ENCODE measurements at places on chromosomes 5 and 9. TPM values are rescaled to one million over a fixed set of nuclear protein-coding genes. Genes with fewer than 3 reads are reported as not detected.

ECSCR gene
- 19.2 TPM for total RNA-seq

WDR36 gene
- 28.7 TPM for total RNA-seq

FBXL7 gene
- total RNA-seq, result 6.5 TPM

DNA sequence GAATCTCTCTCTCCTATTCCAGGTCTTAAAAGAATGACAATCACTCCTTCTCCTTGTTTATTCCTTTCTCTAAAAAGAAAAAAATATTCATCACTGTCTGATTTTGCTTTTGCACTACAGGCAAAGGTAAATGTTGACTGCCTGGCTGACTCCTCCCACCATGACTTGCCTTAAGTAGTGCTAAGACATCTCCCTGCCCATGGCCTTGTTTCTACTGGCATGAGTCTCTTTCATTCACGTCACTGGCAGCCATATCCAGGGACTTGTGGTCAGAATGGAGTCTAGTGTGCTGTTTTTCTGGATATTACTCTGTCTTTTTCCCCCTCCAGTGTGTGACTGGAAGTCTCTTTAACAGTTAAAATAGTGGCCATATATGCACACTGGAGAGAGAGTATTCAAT is 522.9 kb upstream of the DAB2 start:
- H3K36me3 ChIP-seq, result no peaks in the 10 kb centered on the region
- no peak overlapping the region for H3K27ac ChIP-seq
- no peak overlapping the region for H3K4me3 ChIP-seq
- no peak for DNase-seq
- no peaks in the 10 kb centered on the region for H3K27me3 ChIP-seq

ZNF883 gene
- 1.3 TPM for total RNA-seq

DNA sequence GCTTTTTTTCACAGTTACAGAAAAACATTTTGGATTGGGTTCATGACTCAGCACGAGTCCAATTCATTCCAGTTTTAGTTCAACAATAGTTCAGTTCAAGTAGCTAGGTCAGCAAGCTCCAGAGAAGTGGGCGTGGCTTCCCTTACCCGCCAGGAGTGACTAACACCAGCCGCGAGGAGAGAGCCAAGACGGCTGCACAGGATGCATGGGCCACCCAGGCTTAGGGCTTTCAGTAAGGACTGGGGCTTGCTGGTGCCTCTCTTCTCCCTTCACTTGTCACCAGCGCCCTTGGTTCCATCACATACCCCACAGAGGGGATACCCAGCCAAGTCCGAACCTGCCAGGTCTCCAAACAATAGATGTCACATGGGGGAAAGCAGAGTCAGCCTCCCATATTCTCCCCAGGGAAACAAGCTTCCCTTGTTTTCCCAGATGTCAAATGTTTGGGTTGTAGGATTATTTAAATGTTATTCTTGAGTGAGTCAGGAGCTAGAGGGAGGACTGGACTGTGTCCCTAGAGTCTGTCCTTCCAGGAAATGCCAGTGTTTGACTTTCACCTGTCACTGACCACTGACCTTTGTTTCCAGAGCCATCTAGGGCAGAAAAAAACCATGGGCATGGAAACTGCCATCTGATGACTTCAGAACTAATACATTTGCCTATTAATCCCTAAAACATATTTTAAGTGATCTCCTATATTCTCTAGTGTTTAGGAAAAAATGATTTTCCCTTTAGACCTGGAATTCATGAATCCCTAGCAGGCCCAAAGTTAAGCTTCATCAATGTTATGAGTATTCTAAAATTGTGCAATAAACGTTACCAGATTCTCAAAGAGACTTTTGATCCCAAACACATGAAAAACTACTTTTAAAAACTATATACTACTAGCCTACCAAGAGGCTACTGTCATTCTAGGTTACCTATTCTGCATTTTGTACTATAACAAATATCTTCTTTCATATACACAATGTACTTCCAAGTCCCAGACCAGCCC is 51.9 kb downstream of the NIPAL4 start:
- peak overlapping the region; percentile 81 for H3K27ac ChIP-seq
- H3K4me3 ChIP-seq, result no peak overlapping the region
- DNase-seq, result peak; percentile 98
- H3K27me3 ChIP-seq, result no peaks in the 10 kb centered on the region
- no peaks in the 10 kb centered on the region for H3K36me3 ChIP-seq
- no peaks in the 10 kb centered on the region for H3K4me1 ChIP-seq

DNA sequence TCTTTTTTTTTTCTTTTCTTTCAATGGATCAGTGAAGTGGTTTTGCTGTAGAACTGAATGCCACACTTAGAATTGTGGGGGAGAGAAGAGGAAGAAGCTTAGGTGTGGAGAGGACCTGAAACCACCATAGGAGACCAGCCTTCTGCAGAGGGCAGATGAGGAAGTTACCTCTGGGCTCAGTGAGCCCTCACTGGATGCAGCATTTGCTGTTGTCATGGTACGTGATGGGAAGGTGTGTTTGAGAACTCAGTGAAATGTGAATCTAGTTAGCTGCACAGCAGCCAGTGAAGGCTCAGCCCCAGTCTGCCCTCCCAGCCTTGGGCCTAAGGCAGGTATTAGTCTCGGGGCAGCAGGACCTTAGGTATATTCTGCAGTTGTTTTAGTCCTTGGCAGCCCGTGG is 17.5 kb downstream of the CYFIP2 start:
- no peak for DNase-seq
- no peak overlapping the region for H3K4me3 ChIP-seq
- H3K36me3 ChIP-seq, result no peaks in the 10 kb centered on the region
- no peaks in the 10 kb centered on the region for H3K4me1 ChIP-seq
- H3K27me3 ChIP-seq, result no peaks in the 10 kb centered on the region

GRCh38 chr5:165188556-165189175 is 1683.2 kb downstream of the MAT2B start:
- no peaks in the 10 kb centered on the region for H3K27me3 ChIP-seq
- H3K36me3 ChIP-seq, result no peaks in the 10 kb centered on the region
- H3K4me3 ChIP-seq, result no peak overlapping the region
- DNase-seq, result no peak

DNA sequence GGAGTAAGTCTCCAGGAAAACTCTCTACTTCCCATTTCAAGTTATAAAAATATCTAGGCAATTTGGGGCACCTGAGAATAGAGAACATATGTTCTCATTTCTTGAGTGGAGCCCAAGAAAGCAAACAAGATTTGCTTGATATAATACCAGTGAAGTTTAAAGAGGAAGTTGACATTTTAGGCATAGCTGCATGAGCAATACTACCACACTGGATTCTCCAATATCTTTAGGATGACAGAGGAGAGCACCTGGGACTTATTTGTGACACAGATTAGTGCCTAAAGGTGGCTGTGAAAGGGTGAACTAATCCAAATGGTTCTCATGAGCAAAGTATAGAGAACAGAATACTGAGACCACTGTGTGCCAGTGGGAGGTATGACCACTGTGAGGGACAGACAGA is 423.5 kb upstream of the RIOK2 start:
- no peak for DNase-seq
- H3K27me3 ChIP-seq, result no peaks in the 10 kb centered on the region
- no peak overlapping the region for H3K27ac ChIP-seq

LCN15 gene
- total RNA-seq, result not detected
